HCT116 (cell line): ENCODE measurements at places on chromosomes 13 and 19.

DNA sequence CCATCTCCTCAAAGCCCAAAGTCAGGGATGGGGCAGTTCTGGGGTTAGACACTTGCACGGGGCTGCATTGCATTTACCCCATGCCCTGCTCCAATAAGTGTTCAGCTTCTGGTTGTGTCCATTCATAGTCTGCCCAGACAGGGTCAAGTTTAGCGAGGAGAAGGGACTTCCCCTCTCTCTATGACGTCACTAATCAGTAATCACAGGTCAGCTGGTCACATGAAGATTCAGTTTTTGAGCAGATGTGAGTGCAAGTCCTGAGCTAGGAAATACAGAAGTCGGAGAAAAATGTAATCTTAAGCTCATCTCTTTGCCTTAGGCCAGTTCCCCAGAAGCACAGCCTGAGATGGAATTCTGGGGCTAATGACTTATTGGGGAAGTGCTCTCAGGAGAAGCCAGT is 310.1 kb downstream of the TSHZ3 start:
- no peak for DNase-seq

GRCh38 chr13:111033172-111034130 is 81.7 kb upstream of the ARHGEF7 start:
- no peak for DNase-seq

DNA sequence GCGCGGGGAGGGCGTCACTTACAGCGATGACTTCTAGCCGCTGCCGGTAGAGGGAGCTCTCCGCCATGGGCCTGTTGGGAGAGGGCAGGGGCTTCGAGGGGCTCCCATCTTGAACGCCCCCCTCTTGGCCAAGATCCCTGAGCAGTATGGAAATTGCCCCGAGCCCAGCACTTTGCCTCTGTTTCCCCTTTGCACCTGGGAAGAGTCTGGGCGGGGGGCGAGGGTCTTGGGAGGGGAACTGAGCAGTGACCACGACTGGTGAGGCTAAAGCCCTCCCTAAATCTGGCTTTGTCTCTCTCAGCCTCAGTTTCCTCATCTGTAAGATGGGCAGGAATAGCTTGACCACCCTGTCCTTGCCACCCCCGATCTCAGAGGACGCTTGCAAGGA is 2.8 kb downstream of the PALM3 start:
- DNase-seq = no peak

DNA sequence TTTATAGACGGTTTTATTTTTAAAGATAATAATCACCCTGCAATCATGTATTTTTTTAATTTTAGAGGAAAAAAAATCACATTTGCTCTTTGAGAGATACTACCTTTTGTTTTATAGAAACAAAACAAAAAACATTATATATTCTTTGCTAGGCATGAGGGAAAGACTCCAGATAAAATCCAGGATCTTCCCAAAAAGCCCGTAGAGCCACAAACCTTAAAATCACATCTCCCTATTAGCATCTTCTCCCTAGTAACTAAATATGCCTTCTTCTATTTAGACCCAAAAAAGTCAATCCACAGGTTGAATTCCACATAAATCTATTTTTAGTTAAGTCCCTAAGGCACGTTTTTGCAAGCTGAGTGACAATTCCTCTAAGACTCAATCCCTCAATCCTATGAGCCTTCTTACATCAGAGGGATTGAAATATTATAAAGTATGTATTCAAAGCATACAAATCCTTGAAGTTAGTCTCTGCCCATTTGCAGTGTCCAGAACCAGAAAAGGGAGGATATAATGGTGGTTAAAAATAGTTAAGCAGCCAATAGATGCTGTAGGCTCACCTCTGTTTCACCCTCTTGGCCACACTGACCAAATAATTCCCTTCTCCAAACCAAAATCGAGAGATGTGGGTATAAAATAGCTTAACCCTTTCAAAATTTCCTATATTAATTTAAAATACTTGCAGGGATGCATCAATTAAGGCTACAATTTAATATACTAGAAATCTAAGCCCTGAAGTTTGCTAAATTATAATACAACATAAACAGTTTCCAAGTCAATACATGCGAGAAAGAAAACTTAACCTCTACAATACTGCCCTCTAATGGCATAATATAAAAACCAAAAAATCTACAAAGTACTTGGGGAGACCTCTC is 64.0 kb downstream of the SERP2 start:
- DNase-seq = no peak

GRCh38 chr19:32750441-32751055 is 31.0 kb downstream of the TDRD12 start:
- no peak for DNase-seq

DNA sequence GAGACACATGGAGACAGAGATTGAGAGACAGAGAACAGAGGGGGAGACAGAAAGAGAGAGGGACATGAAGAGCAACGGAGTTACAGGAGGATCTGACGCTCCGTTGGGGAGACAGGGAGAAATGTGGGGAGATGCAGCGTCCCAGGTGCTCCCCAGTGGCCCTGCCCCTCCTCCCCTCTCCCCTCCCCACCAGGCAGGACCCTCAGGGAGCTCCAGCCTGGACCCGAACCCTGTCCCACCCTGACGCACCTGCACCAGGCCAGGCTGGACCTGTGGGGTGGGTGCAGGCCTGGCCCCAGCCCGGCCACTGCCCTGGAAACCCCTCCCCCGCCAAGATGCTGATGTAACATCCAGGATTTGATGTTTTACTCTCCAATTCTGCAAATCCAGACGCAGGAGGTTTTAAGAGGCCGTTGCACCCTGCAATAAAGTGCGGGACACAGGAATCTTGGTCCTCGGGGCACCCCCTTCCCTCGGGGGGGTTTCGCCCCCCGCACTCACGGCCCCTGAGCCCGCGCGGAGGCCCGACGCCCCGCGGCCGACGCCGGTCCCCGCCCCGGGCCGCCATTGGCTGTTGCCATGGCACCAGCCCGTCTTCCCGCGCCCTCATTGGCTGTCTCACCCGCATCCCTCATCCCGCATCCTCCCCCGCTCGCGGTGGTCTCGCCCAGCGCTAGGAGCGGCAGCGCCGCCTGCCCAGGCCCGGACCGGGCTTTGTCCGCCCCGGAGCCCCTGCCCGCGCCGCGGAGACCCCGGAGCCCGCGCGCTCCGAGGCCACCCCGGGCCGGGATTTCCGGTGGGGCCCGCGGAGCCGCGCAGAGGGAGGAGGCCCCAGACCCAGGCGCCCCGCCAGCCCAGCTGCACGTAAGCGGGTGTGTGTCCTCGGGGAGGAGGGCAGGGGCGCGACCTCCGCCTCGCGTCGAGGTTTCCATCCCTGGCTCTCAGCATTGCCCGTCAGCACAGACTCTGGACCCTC is at the start of gene APC2:
Gene APC2, plus strand, starts transcription at position 655 of the 976 bp plus-strand sequence. CDS start 2,881 bp downstream, outside the sequence.
- DNase-seq = no peak

DNA sequence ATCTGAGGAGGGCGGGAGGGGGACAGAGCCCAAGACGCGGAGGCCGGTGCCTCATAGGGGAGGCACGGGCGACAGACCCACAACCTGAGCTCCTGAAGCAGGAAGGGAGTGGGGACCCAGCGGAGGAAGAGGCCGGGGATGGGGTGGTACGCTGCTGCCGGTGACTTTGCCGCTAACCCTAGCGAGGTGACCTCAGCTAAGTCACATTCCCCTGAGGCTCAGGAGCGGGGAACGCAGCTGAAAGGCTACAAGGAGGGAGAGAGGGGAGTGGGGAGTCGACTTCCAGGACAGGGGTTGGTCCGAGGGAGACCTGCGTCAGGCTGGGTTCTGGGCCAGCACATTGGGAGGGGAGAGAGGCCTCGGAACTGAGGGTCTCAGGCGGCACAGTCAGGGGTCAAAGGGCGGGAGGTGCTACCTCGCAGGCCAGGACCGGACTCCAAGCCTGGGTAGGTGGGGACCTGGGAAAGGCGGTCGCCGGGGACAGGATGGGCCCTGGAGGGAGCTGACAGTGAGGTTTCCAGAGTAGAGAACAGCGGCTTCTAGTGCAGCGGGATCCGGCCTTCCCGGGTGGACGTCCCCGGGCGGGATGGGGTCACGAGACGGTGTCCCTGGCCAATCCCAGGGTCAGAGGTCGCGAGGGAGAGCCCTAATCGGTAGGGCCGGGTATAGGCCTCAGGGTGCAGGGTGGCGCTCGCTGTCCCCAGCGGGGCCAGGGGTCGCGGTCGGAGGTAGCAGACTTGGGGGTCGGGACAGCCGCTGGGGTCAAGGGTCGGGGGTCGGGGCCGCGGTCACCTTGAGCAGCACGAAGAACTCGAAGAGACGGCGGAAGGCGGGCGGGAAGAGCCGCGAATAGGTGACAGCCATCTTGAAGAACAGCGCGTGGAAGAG is 699 bp downstream of the TMEM259 start:
- DNase-seq = no peak

GRCh38 chr19:2774083-2774679 is 8.9 kb downstream of the SGTA start:
- no peak for DNase-seq

- DNase-seq = peak; percentile 82
These were observed at the start of gene ZNF224 for GRCh38 chr19:44093931-44094765. ZNF224 (plus strand) TSS chr19:44094361; CDS start chr19:44097874, 3,513 bp downstream.

DNA sequence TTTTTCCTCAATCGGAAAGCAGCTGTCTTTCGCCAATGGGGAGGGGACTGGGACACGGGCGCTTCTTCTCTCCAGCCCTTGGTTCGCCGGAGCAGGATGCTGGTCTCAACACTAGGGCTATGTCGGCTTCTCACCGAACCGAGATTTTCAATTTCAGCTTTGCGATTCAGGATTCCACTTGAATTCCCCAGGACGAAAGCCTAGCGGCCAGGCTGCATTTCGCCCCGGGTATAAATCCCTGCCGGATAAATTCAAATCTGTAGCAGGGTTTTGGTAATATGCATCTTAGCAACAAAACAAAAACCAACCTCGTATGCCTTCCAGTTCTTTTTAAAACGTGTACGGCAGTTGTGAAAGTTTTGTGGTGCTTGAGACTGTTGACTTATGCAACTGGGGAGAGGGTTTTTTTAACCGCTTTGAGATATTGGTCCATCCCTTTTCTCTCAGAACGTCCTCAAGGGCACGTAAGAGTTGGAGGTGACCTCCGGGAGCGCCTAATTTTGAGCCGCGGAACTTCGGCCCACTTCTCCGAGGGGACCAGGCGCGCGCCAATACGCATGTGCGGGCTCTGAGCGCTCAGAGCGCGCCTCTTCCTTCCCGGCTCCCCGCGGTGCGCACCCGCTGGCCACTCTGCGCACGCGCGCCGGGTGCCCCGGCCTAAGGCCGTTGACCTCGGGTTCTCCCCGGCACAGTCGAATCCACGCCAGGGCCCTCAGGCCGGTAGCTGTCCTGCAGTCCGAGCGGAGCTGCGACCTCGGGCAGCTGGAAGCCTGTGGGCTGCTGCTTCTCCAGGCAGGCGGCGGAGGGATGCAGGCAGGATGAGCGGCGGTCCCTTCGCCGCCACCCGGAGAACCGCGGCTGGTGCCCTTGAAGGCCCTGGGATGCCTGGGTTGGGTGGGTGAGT is 7.6 kb downstream of the POU4F1 start:
- no peak for DNase-seq

DNA sequence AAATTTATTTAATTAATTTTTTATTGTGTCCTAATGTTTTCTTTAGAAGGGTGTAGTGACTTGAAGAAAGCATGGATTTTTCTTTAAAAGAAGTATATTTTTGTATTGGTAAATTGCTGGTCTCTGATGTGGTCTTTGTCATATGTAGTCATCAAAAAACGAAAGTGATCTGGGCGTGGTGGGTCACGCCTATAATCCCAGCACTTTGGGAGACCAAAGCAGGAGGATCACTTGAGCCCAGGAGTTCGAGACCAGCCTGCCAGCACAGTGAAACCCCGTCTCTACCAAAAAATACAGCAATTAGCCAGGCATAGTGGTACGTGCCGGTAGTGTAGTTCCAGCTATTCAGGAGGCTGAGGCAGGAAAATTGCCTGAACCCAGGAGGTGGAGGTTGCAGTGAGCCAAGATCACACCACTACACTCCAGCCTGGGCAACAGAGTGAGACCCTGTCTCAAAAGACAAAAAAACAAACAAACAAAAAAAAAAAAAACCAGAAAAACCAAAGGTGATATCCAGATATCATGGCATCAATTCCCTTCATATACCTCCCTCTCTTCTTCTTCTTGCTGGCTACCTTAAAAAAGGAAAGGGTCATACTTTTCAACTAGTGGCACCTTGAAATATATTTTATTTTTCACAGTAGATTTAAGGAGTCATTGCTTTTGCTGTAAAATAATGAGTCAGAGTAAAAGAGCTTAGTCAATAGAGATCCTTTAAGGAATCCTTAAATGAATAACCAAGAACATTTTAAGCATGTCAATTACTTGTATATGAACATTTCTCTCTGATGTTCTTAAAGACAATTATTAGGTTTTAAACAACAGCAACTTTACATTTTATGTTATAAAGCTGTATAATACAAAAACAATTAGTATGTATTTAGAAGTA is 19.9 kb downstream of the KCTD4 start:
- no peak for DNase-seq

GRCh38 chr19:55047951-55048350 is 9.9 kb upstream of the GP6 start:
- DNase-seq = no peak

DNA sequence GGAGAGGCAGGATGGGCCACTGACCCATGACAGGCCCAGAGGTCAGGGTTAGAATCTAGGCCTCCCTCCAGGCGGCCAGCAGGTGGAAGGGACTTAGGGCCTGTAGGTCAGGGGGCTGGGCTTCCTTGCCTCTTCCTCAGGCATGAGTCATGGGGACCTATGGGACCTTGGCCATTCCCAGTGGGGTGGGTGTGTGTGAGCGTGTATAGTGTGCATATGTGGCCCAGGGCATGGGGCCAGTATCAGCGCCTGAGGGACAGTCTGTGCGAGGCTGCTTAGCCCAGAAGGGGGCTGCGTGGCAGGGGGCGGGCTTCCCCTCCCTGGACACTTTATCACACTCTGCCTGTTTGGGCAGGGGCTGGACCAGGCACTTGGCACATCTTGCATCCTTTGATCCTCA is 13.3 kb downstream of the KCTD15 start:
- DNase-seq = no peak

GRCh38 chr13:100875392-100876043 is 200.9 kb upstream of the TMTC4 start:
- no peak for DNase-seq

GRCh38 chr19:54047616-54048015 is 16.1 kb downstream of the VSTM1 start:
- no peak for DNase-seq

- DNase-seq = no peak
These were observed at the start of gene PLVAP for GRCh38 chr19:17376935-17377600. PLVAP (minus strand) TSS chr19:17377342; CDS start chr19:17377288, 54 bp downstream.

GRCh38 chr13:37769078-37769477 is 100.5 kb downstream of the TRPC4 start:
- no peak for DNase-seq

DNA sequence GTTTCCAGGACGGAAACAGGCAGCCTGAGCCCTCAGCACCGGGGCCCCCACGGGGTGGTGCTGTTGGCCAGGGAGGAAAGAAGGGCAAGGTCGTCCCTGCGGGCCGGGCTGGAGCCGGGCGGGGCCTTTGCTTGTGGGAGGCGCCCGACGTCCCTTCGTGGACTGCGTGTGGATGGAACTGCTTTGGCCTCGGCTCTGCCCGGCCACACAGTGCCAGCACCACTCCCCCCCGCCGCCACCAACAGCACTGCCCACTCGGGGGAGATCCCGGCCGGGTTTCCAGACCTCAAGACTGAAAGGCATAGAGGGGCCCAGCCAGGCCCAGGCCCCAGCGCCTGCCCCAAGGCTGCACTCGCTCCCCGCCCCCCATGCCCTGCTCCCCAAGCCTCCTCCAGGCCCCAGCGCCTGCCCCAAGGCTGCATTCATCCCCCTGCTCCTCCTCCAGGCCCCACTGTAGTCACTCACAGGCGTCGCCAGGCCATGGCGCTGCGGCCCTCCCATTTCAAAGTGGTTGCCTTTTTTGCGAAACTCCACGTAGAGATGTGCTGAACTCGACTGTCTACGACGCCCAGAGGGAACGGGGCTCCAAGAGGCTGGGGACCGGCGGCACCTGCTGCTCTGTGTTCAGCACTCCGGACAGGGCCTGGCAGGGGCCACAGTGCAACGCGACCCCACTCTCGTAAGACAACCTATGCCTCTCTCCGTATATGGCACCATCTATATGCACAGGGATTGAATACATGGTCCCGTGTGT is 22.5 kb downstream of the C13orf46 start:
- DNase-seq = peak; percentile 57
